ENCODE measurements at places on chromosomes 4 and X.

DNA sequence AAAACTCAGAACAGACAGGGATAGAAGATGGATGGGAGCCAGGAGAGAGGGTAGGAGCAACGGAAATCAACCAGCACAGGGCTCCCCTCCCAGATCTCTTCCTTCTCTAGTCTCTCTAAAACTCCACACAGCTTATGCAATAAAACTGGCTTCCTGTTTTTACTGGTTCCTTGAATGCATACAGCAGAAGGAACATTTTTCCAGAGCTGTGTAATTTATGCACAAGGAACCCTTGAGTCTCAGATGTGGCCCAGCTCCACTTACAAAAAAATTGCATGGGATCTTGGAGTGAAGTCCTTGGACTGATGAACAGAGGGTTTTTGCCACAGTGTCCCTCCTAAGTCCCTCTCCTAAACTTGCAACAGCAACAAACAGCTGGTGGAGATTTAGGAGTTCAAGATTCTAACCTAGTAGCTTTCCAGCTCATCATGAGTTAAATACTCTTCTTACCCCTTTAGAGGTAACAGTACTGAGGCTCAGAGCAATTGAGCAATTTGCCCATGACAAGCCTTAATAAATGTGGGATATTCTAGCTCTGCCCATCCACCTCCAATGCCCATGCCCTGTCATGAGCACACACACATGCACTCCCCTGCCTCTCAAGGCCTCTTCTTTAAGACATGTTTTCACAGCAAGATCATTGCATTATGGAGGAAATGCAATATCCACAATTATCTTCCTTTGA lies 18.4 kb upstream of the CC2D2A start:
- no peak for DNase-seq

DNA sequence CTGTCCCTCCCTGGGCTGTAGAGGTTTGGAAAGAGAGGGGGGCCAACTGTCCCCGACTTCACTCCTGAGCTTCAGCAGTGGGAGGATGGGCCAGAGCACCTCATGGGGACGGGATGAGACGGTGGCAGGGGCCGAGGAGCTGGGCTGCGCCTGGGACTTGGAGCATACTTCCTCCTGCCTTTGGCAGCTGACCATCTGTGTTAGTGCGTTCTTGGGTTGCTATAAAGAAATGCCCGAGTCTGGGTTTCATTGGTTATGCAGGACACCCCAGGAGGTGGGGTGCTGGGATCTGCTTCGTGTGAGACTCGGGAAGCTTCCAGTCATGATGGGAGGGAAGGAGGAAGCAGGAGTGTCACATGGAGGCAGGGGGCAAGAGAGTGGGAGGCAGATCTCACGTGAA lies 7.4 kb downstream of the PSAPL1 start:
- DNase-seq = no peak

- no peak for DNase-seq
Measured at GRCh38 chr4:25343671-25344070, 31.1 kb downstream of the ZCCHC4 start.

DNA sequence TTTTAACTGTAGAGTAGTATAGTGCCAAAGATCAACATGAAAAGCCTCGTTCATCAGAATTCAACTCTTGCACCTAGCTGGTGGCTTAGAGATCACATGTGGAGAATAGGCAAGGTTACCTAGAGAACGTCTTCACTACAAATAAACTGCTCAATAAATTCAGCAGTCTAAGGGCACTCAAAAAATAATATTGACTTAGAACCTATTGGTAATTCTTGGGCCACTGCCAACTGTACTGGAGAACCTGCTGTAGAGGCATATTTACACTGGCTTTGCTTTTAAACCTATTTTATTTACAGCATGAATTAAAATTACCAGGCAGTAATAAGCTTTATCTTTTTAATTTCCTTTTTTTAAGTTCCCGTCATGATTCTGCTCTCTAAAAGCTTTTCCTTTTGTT lies 343.7 kb downstream of the PDHA2 start:
- DNase-seq = no peak

- no peak for DNase-seq
Measured at GRCh38 chrX:50333308-50333707, 128.7 kb downstream of the CCNB3 start.

- no peak for DNase-seq
Measured at GRCh38 chrX:128992107-128992971, 531.0 kb downstream of the SMARCA1 start.

- DNase-seq = no peak
Measured at GRCh38 chrX:68428431-68428830, 4.9 kb downstream of the OPHN1 start.

DNA sequence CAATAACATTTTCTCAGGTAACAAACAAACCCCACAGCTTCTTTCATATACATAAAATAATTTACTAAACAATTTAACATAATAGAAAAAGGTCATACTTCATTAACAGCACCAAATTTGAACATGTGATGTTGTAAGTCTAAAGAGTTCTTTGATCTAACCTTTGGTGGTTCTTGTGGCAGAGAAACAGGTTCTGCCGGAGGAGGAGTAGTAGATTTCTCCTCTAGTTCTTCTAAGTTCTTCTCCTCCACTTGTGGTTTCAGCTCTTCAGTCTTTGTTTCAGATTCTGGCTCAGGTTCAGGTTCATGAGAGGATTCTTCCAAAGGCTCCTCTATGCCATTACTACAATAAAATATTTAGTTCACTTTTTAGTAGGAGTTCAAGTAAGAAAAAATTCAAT lies 18.3 kb downstream of the G3BP2 start:
- no peak for DNase-seq

GRCh38 chr4:181168011-181168805 lies 1075.0 kb upstream of the TENM3 start:
- DNase-seq = no peak

DNA sequence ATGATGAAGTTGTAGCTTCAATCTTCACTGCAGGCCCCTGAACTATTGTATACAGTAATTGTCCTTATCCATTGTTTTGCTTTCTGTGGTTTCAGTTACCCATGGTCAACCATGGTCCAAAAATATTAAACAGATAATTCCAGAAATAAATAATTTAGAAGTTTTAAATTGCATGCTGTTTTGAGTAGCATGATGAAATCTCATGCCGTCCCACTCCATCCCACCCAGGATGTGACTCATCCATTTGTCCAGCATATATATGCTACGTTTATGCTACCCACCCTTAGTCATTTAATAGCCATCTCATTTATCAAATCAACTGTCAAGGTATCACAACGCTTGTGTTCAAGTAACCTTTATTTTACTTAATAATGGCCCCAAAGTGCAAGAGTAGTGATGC lies 34.5 kb downstream of the IQCM start:
- no peak for DNase-seq

- DNase-seq = no peak
Measured at GRCh38 chr4:69470561-69470960, 25.1 kb downstream of the UGT2B4 start.

DNA sequence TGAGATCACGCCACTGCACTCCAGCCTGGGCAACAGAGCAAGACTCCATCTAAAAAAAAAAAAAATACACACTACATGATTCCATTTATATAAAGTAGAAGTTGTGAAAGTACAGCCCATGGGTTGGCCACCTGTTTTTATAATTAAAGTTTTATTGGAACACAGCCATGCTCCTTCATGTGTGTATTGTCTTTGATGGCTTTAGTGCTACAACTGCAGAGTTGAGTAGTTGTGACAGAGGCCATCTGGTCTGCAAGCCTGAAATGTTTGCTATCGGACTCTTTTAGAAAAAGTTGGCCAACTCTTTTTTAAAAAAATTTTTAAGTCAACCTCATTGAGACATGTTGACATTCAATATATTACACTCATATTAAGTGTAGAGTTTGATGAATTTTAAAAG lies 41.2 kb upstream of the DUSP21 start:
- no peak for DNase-seq

DNA sequence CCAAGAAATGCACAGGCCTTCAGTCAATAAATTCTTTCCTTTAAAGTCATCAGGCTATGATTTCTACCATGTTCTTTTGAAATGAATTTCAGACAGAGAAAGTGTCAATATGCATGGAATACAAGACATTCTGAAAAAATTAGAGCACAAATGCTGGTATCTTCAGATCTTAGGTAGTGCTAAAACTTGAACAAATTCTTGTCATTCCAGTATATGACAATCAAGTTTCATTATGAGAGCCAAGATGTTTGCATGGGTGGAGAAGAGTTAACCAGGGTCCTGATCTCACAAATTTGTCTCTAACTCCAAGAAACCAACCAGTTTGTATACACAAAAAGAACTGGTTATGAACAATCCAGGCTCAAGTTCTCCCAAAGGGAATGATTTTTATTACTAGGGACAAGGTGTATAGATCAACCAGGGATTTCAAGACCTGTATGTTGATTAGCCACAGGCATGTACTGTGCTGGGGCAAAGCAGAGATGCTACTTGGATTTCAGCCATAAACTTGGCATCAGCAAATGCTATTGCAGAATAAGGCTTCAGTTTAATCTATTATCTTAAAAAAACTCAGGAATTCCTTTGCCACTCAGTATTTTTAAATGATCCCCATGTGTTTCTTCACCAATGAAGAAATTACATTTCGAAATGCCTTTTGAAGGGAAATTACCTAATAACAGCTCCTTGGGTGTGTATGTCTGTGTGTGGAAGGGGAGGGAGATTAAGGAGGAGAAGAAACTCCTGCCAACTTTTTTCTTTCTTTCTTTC lies 69.7 kb downstream of the FANCB start:
- no peak for DNase-seq

DNA sequence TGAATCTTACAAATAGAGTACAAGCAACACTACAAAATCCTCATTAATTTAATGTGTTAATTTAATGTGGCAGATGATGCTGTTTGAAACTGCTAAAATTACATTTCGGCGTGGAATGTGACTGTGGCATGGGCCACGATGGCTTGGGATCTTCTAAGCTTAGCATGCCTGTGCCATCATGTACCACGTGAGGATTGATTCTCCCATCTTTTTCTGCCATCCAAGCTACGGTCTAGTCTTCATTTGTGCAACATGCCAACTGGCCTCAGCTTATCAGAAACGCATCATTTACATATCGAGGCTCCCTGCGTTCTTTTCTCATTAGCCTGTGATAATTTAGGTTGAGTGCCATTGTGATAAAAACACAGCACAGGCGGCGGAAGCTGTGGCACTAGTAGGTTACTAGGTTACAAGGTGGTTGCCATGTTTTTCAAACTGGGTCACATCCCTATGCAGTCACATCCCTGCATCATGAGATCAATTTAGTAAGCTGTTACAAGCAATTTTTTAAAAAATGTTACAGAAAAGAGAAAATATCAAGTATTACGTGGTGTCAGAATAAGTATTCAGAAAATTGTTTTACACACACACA lies 189.9 kb upstream of the RBPJ start:
- no peak for DNase-seq

DNA sequence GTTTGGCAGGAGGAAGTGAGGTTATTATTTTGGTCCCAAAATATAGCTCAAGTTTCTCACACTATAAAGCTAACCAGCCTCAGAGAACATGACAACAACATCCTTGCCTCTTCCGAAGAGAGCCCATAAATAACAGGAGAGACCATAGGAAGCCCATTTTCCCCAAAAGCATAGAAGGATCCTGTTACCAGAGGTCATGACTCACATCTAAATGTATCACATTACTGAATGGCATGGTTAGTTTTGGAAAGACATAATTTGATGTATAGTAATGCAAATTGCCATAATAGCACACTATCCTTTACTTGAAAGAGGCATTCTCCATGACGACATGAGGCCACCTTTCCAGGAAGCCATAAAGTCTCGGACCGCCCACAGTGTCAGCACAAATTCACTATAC lies 238.8 kb upstream of the GRIA3 start:
- DNase-seq = no peak

DNA sequence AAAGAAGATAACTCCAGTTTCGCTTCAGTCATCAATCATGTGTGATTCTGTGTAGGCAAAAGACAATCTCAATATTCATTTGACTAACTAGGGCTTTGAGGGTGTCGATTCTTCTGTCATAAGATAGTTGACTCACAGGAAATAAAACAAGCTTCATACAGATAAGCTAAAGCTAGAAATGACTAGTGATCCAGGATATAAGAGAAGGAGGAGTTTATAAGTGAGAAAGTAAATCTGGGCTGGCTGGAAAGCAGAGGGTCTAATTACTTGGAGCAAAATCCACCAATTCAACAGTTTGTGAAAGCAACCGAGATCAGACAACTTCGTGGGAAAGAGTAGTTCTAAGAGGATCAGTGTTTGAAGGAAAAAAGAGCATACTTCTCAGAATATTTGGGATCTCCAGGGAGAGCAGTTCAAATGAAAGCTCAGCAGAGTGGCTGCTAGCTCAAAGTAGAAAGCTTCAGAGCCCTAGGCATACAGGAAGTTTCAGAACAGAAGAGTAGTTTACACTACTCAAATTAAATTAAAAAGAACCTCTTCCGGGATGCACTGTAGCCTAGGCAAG lies 429.3 kb downstream of the INPP4B start:
- no peak for DNase-seq

DNA sequence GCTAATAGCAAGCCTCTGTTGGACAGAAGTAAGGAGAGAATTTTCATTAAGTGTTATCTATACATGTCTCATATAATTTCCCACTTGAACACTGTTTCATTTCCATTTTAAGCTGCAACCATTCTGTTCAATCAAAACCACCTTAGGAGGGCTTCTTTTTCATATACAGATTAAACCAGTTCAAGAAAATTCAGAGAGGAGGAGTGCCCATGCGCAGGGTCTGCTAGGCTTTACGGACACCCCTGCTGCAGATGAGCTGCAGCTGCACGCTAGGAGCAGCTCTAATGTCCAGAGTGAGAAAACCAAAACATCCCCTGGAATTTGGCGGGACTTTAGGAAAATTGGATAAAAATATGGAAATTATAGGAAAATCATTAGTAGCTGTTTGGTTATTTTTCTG lies 541.0 kb downstream of the SPRY1 start:
- no peak for DNase-seq

DNA sequence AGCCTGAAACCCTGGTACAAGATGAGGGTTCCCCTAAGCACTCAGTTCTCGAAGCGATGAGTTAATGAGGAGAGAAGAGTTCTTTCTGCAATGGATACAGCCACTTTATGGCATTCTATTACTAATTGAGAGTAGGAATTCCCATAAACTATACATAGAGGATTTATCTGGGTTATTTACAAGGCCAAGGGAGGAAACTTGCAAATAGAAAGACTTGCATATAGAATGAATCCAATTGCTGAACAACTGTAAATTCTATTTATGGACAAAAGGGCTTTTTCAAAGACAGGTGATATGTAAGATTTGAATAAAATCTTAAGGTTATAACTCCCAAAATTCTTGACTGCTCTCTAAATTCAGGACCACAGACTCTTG lies 182.2 kb downstream of the PPARGC1A start:
- DNase-seq = no peak

DNA sequence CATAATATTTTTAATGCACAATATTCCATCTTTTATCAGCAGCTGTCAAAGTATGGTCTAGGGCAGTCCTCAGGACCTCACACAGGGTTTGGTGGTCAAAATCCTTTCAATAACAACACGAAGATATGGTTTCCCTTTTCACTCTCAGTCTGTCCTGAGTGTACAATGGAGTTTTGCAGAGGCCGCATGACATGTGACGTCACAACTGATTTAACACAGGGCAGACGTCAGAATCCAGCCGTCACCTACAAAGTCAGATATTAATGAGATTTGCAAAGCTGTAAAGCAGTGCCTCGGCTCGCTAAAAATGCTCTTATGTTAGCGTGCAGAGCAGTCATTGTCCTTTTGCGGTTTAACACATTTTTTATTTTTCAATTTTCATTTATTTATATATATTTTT lies 12.5 kb downstream of the ABLIM2 start:
- DNase-seq = no peak

- DNase-seq = no peak
Measured at GRCh38 chr4:82450966-82451755, 20.8 kb downstream of the ENOPH1 start.
